ENCODE measurements at places on chromosomes 7 and 10.
A peak's percentile ranks its signal among the peaks of the same experiment; 100 is the strongest.

DNA sequence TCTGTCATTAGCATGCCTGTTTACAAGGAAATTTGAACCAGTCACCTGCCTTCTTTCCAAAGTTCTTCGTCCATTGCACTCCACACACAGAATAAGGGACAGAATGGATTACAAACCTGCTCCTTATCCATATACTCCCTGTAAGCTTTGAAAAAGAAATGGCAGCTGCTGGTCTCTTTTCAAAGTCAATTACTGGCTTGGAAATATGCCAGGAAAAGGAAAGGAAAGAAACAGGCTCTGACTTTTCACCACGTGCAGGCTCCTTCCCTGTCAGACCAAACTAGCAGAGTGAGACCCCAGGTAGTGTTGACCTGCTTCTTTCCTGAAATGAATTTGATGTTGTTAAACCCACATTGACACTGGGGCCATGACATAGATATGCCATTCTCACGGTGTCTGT lies 84.5 kb downstream of the LHFPL3 start:
- H3K4me3 ChIP-seq, result no peak overlapping the region
- H3K27ac ChIP-seq, result no peak overlapping the region
- no peaks in the 10 kb centered on the region for H3K4me1 ChIP-seq
- no peaks in the 10 kb centered on the region for H3K36me3 ChIP-seq

DNA sequence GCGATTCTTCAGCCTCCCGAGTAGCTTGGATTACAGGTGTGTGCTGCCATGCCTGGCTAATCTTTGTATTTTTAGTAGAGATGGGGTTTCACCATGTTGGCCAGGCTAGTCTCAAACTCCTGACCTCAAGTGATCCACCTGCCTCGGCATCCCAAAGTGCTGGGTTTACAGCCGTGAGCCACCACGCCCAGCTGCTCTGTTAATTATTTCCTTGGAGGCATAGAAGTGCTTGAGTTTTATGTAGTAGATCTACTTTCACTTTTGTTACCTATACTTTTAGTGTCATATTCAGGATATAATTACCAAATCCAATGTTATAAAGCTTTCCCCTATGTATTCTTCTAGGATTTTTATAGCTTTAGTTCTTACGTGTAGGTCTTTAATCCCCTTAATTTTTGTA lies 1093.0 kb downstream of the GATA3 start:
- no peak overlapping the region for H3K4me3 ChIP-seq
- H3K36me3 ChIP-seq, result no peaks in the 10 kb centered on the region

DNA sequence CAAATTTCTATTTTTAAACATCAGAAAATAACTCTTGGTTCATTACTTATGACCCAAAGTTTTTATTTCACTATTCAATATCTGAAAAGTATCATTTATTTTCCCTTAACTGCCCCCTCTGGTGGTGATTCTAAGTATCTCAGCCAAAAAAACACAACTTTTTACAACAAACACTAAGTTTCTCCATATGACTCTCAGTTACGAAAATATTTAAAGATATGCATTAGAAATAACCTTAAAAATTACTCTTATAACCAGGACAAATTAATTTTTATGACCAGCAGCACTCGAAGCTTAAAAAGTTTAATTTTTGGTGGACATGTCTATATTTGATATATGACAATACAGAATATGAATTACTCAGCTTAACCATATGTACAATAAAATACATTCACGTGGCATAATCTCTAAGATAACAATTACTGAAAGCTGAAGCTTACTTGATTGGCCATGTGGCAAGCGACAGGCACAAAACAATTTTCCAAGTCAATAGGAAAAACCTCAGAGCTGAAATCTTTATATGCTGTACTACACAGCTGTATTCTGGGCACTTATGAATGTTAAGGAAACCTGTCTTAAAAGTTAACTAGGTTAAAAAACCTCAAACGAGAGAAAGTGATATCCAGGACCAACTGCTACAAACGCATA lies 2.3 kb downstream of the HNRNPA2B1 start:
- DNase-seq, result no peak
- H3K4me1 ChIP-seq, result peaks cover 46% of the 10 kb centered on the region
- peaks cover 14% of the 10 kb centered on the region for H3K27me3 ChIP-seq
- peak overlapping the region; percentile 100 for H3K4me3 ChIP-seq
- H3K27ac ChIP-seq, result peak overlapping the region; percentile 100

DNA sequence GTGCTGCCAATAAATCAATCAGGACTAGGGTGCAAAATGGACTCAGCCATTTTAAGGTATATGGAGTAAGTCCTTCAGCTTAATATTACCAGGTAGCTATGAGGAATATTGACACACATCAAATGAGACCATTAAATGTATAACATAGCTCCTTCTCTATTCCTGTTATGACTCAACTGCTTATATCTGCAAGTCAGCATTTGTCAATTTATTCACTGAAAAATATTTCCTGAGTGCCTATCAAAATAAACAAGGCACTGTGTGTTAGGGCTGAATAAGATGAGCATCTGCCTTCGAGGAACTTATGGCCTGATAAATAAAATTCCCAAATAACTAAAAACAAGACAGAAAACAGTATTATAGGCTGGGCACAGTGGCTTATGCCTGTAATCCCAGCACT lies 113.8 kb downstream of the CDK6 start:
- no peak for DNase-seq
- no peak overlapping the region for H3K27ac ChIP-seq
- H3K36me3 ChIP-seq, result peaks cover 27% of the 10 kb centered on the region
- H3K4me1 ChIP-seq, result peaks cover 4% of the 10 kb centered on the region
- no peak overlapping the region for H3K4me3 ChIP-seq
- no peaks in the 10 kb centered on the region for H3K27me3 ChIP-seq

DNA sequence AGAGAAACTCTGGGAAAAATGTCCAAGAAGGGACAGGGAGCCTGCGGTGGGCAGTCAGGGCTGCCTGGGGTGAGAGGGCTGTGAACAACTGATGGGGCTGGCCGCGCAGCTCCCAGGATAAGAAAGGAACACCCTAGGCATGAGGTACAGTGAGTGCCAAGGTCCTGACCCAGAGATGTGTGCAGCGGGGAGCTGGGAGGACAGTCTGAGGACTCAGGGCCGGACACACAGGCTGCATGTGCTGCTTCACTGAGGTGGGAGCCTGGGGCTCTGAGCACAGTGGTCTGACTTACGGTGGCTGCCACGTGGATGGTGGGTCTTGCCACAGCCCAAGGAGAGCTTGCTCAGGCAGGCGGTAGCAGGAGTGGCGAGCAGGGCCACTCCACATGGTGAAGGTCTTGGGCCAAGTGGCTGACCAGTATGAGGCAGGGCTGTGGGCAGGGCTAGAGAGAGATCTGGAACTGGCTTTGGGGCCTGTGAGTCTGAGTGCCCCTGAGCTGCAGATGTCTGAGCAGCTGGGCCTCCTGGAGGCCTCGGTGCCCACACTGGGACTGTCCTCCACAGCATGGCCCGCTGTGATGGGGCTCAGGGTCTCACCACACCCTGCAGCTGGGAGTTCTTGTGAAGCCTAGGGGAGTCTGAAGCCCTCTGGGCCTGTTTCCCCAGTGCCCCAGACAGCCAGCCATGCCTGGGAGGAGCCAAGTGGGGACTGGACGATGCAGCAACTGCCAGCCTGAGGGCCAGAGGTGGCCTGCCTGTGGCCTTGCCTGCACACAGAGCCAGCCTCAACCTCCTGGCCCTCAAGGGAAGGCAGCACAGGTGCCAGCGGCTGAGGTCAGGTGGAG lies 60.3 kb downstream of the RASGEF1A start:
- peaks cover 11% of the 10 kb centered on the region for H3K4me1 ChIP-seq
- DNase-seq, result peak; percentile 1
- no peaks in the 10 kb centered on the region for H3K36me3 ChIP-seq
- H3K4me3 ChIP-seq, result no peak overlapping the region
- H3K27ac ChIP-seq, result no peak overlapping the region

DNA sequence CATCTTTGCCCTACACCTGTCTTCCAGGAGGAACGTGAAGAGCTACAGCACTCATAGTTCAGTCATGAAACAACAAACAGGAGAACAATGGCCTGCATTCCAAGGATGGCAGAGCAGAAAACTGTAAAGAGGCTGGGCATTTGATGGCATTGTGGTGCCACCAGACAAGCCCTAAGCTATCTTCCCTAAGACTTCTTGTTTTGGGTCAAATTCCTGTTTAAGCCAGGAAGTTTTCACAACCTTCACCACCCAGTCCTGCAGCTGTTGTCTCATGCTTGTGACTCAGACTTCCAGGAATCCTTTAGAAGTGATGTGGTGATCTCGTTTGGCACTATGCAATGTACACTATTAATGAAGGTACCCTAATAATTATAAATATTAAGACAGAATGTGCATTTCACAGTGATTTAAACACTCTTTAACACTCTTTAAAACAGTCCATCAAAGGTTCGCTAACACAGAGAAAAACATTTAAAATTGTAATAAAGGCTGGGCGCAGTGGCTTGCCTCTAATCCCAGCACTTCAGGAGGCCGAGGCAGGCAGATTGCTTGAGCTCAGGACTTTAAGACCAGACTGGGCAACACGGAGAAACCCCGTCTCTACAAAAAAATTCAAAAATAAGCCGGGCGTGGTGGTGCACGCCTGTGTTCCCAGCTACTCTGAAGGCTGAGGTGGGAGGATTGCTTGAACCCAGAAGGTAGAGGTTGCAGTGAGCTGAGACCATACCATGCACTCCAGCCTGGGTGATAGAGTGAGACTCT lies 2.7 kb upstream of the HERPUD2 start:
- no peak overlapping the region for H3K27ac ChIP-seq
- peaks cover 39% of the 10 kb centered on the region for H3K36me3 ChIP-seq
- H3K4me1 ChIP-seq, result peaks cover 31% of the 10 kb centered on the region

- peaks cover 11% of the 10 kb centered on the region for H3K36me3 ChIP-seq
- H3K27me3 ChIP-seq, result no peaks in the 10 kb centered on the region
- H3K27ac ChIP-seq, result no peak overlapping the region
- no peak for DNase-seq
- peaks cover 11% of the 10 kb centered on the region for H3K4me1 ChIP-seq
These were observed 242.8 kb upstream of the SP4 start for GRCh38 chr7:21184942-21185652.

GRCh38 chr7:130222-130572 lies 62.2 kb upstream of the FAM20C start:
- H3K36me3 ChIP-seq, result no peaks in the 10 kb centered on the region
- H3K27ac ChIP-seq, result no peak overlapping the region
- DNase-seq, result no peak
- no peaks in the 10 kb centered on the region for H3K4me1 ChIP-seq
- peaks cover 26% of the 10 kb centered on the region for H3K27me3 ChIP-seq

DNA sequence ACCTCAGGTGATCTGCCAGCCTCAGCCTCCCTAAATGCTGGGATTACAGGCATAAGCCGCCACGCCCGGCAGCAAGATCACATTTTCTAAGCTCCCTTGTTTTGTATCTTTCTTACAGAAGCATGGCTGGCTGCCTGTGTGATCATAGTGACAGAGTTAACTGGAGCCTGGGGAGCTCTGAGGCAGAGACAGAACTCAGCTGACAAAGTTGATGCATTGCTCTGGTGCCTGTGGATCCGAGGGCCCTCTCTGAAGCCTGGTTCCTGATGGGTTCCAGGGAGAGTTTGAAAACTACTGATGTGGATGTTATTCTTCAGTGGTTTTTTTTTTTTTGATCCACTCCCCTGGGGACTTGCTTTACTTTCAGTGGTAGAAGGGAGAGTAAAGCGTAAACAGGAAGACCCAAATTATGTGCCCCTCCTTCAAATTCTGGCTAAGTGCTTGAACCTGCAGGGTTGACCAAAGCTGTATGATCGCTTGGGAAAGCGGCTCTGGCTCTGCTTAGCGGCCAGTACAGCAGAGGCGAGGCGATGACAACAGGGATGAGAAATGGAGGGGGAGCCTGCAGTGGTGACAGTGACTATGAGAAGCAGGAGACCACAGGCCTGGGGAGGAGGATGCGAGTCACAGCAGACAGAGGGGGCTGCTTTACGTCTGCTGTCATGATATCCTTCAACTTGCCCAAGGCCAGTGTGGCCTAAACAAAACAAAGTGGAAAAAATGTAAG lies 6.8 kb upstream of the EFCAB10 start:
- H3K36me3 ChIP-seq, result no peaks in the 10 kb centered on the region
- H3K4me1 ChIP-seq, result peaks cover 42% of the 10 kb centered on the region

- DNase-seq, result no peak
- H3K27ac ChIP-seq, result no peak overlapping the region
- H3K27me3 ChIP-seq, result peaks cover 42% of the 10 kb centered on the region
- H3K36me3 ChIP-seq, result no peaks in the 10 kb centered on the region
- peaks cover 1% of the 10 kb centered on the region for H3K4me1 ChIP-seq
These were observed 33.0 kb upstream of the EN2 start for GRCh38 chr7:155425011-155425340.

GRCh38 chr10:14608381-14609001 lies 166.2 kb downstream of the FAM107B start:
- H3K4me1 ChIP-seq, result peaks cover 10% of the 10 kb centered on the region
- no peak overlapping the region for H3K4me3 ChIP-seq
- H3K27ac ChIP-seq, result no peak overlapping the region
- no peak for DNase-seq
- H3K27me3 ChIP-seq, result peaks cover 26% of the 10 kb centered on the region

DNA sequence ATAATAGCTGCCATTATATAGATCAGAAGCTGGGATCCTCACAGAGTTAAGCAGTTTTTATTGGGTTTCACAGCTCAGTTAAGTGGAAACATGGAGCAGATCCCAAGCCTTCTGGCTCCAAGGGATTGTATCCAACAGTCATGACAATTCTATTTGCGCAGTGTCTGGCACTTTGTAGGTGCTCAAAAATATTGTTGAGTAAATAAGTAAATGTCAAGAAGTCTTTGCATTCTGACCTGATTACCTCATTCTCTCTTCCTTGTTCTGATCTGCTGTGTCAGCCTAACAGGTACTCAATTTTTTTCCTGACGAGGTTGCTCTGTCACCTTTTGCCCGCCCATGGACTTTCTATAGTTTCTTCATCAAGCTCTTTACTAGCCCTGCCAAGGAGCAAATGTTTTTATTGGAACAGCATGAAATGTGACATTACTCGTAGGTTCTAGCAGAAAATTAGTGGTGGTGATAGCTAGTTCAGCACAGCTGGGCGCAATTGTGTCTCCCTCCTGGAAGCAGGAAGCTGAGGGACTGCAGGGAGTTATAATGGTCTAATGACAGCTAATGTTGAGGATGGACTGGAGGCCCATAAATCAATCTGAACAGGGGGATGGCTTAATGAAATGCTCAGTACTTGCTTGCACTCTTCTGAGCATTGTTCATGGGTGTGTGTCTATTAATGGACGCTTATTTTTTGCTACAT lies 680.2 kb downstream of the CCSER2 start:
- H3K36me3 ChIP-seq, result no peaks in the 10 kb centered on the region
- peaks cover 38% of the 10 kb centered on the region for H3K4me1 ChIP-seq
- no peak overlapping the region for H3K4me3 ChIP-seq
- H3K27me3 ChIP-seq, result peaks cover 3% of the 10 kb centered on the region
- no peak for DNase-seq

GRCh38 chr10:123582084-123582989 lies 83.8 kb upstream of the GPR26 start:
- H3K36me3 ChIP-seq, result no peaks in the 10 kb centered on the region
- peaks cover 76% of the 10 kb centered on the region for H3K27me3 ChIP-seq
- no peak overlapping the region for H3K27ac ChIP-seq
- no peak overlapping the region for H3K4me3 ChIP-seq
- no peaks in the 10 kb centered on the region for H3K4me1 ChIP-seq
- DNase-seq, result peak; percentile 90

DNA sequence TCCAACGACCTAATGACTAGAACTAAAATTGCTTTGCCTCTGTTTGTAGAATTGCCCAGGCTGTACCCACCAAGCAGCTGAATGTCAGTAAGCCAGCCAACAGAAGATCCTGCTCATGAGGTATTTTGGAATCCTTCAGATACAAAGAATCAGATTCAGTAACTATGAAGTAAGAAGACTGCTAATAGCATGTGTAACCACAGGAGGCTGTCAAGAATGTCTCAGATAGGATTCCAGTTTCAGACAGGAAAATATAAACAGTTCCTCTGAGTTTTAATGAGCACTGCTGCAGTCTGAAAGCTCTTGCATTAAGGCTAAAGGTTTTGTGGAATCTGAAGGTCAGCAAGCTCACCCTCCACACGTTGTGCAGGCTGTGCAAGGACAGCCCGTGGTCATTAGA lies 112.6 kb upstream of the ADAM12 start:
- H3K27me3 ChIP-seq, result peaks cover 14% of the 10 kb centered on the region
- no peak overlapping the region for H3K27ac ChIP-seq
- H3K4me3 ChIP-seq, result no peak overlapping the region
- no peaks in the 10 kb centered on the region for H3K4me1 ChIP-seq
